ENCODE measurements at places on chromosomes 7 and 10. TPM values are rescaled to one million over a fixed set of nuclear protein-coding genes. Genes with fewer than 3 reads are reported as not detected.
A peak's percentile ranks its signal among the peaks of the same experiment; 100 is the strongest.

DNA sequence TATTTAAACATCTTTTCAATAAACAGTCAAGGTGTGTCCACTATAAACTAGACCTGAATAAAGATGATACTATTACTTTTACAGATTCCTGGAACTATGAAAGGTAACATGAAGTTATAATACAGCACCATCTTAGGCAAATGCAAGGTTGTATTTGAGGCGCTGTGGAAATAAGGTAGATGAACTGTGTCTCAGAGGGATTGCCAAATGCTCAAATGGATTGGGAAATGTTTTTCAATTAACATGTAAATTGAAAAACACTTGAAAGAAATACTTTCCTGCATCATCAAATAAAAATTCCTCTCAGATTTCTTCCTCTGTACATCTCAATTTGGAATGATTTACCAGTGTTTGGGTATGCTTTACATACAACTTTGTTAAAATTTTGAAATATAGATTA, 139.4 kb downstream of the DKK1 start:
- DNase-seq = no peak

GRCh38 chr10:124354411-124355382, 64.0 kb downstream of the OAT start:
- peak; percentile 87 for DNase-seq

DNA sequence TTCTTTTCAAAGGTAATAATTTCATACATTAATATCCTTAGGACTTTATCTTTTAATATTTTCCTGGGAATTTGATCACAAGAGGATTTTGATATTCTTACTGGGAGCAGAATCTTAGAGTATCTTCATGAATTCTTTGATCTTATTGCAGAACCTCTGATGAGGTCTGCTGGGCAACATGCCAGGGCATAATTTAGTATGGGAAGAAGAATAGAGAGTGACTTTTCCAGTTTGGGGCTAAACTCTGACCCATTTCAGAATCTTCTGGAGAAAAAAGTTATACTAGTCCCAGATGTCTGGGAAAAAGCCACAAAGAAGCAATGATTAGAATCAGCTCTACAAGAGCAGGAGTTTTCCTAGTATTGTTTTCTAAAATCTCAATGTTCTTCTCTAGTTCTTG, 28.0 kb upstream of the RSU1 start:
- no peak for DNase-seq

GRCh38 chr7:138625849-138626230, 75.3 kb downstream of the SVOPL start:
- no peak for DNase-seq

DNA sequence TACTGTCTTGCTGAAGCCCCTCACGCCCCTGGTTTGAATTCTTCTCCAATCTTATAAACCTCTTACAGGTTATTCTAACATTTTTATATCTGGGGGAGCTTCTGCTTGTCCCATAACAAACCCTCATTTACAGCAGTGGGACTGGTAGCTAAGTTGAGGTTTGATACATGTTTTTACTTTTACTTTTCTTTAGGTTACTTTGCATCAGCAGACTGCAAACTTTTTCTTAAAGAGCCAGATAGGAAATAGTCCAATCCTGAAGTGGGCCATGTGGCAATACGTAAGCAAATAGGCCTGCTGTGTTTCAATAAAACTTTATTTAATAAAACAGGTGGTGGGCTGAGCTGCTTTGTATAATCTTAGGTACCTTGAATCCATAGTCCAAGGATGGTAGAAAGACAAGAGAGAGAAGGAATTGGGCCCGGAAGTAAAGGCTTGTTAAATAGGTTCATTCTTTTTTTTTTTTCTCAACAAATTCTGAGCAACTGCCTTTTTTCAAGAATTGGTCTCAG, 27.3 kb downstream of the RAB18 start:
- no peak for DNase-seq

DNA sequence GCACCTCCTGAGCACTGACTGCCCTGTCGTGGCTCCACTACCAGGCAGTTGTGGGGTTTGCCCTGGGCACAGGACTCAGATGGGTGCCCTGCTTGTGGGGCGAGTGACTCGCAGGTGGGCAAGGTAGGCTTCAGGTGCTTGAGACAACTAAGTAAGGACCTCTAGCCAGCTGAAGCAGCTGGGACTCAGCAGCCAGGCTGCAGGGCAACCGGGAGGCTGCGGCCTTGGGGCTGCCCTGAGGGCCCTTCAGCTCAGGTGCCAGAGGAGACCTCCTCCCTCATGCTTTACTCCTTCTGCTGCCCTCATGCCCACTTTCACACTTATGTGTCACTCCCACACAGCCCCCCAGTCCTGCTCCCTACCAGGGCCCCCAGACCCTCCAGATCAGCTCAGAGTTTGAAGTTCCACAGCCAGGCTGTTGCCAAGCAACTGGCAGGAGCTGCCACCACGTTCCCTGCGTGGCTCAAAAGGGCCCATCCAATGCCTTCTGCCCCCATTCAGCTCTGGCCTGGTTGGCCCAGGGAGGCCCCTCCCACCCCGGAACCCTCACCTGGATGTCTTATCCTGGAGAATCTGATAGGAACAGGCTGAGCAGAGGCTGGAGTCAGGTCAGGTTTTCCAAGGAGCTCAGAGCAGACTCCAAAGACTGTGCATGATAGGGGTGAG, 10.0 kb downstream of the TLX1 start:
- DNase-seq = no peak

IKZF1 gene
- 13.5 TPM for total RNA-seq

STEAP2 gene
- total RNA-seq = 36.2 TPM

Measured in aorta (tissue), 5 donors.